ENCODE measurements at places on chromosomes 2 and 18.

- DNase-seq = no peak
These were observed 240.3 kb downstream of the VAPA start for GRCh38 chr18:10153924-10154752.

- no peak for DNase-seq
These were observed 4.6 kb downstream of the ARL5A start for GRCh38 chr2:151823651-151824050.

- no peak for DNase-seq
These were observed 66.6 kb upstream of the SNTG2 start for GRCh38 chr2:883803-884748.

GRCh38 chr18:55875371-55875901 lies 287.4 kb upstream of the TCF4 start:
- no peak for DNase-seq

DNA sequence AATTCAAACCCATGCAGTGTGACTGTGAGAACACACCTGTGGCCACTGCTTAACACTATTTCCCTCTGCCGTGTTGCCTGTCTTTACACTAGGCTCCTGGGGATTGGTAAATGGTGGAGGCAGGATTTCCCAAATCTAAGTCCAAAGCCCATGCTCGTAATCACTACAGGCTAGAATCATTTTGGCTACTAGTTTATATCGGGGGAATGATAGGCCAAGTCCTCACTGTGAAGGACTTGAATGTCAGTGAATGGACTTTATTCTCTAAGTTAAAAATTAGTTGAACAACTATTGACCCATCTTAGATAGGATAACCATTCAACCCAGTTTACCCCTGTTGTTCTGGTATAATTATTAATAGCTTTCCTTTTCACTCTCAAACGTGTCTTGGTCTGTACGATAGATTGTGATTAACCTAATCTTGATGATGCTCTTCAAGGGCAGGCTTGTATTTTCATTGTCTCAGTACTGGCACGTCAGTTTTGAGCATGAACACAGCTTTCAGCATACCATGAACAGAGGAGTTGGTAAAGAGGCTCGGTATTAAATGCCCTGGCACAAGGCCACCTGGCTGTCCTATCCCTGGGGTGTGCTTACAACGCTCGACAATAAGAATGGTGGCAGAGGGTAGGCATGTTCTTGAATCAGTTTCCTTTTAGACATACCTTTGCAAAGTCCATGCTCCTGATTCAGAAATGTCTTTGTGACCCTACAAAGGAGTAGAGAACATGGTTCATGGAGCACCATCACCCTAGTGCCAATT lies 148.8 kb downstream of the RTN4 start:
- DNase-seq = no peak

GRCh38 chr2:1972422-1972821 lies 228.1 kb upstream of the PXDN start:
- DNase-seq = no peak

GRCh38 chr2:13006426-13006825 lies 289.7 kb downstream of the TRIB2 start:
- DNase-seq = no peak

DNA sequence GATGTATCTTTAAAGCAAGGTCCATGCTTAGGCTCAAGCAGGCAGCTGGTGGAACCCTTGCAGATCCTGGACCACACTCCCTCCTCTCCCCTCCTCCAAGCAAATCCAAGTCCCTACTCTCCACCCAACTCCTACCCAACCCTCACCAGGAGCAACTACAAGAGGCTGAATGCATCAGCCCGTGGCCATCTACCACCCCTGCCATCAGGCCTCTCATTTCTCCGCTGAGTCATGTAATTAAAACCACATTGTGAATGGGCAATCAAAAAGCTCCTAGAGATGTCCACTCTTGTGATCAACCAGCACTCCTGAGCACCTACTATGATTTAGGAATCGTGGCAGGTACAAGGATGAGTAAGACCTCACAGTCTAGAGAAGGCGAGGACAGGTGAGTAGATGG lies 142.2 kb upstream of the CAPN13 start:
- DNase-seq = no peak

DNA sequence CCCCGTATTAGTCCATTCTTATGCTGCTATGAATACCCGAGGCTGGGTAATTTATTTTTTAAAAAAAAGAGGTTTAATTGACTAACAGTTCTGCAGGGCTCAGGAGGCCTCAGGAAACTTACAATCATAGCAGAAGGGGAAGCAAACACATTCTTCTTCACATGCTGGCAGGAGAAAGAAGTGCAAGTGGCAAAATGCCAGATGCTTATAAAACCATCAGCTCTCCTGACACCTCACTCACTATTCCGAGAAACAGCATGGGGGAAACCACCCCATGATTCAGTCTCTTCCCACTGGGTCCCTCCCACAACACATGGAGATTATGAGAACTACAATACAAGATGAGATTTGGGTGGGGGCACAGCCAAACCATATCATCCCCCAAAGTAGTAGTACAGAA lies 2148.5 kb upstream of the PIK3C3 start:
- DNase-seq = no peak

DNA sequence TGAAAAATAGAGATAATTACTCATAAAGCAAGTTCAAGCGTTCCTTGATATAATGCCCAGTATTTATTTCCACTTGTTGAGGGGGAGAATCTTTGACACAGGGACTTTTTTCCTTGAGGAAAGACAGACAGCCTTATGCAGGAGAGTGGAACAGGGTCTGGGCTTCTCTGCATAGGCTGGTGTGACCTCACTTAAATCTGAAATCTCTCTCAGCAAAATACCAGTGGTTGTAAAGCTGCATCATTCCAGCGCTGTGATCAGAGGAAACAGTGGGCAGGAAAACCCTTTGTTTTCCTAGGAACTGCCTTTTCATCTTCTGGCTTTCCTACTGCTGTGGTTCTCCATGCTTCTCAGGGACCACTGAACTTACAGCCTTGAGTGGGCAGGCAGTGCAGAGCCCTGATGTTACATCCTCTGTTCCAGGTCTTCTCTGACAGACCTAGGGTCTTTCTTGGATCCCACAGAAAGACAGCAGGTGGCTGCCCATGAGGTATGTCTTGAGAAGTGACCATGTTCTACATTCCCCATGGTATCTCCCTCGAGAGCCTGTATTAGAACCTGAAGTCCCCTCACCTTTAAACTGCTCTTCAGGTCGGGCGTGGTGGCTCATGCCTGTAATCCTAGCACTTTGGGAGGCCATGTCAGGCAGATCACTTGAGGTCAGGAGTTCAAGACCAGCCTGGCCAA lies 17.6 kb upstream of the MAP4K4 start:
- DNase-seq = no peak

DNA sequence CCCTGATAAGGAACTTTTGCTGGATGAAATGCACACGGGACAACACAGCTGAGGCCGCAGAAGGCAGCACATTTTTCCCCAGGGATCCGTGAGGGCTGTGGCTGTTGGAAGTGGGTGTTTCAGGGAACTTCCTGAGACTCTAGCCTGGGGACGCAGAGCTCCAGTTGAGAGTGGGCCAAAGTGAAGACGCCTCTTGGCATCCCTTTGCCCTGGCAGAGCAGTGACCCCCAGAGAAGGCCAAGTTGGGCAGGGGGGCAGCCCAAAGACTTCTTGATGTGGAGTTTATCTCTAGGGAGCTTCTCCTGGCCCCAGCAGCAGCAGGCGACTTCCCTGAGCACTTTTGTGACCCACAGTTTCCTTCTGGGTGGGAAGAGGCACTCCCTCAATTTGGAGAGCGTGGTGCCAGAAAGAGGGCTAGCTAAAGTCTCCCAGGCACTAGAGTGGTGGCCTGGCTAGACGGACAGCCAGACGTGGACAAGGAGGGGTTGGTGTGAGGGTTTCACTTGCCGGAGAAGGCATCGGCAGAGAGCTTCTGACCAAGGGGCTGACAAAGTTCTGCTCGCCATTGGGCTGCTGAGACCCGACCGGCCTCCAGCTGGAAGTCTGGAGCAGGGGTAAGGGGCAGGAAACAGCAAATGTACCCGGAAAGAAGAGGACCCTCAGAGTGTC lies 108.8 kb downstream of the ACKR3 start:
- DNase-seq = no peak

DNA sequence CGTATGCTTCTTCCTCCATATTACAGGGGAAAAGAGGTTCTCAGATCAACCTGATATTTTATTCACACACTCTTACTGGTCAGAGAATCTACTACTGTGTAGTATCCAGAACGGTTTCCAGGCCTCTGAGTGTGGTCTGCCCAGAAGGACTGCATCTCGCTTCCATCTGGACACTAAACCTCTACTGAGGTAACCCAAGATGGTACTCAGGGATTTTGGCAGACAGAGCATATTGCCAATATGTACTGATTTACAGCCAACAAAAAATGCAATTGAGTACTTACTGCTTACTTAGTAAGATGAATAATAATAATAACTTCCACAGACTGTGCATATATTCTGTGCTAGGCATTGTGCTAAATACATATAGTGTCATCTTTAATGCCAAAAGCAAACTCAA lies 55.8 kb downstream of the CYRIA start:
- DNase-seq = no peak

- DNase-seq = no peak
These were observed 9.5 kb upstream of the MALL start for GRCh38 chr2:110124939-110125691.

- no peak for DNase-seq
These were observed 57.3 kb downstream of the SLC8A1 start for GRCh38 chr2:40394597-40394996.

DNA sequence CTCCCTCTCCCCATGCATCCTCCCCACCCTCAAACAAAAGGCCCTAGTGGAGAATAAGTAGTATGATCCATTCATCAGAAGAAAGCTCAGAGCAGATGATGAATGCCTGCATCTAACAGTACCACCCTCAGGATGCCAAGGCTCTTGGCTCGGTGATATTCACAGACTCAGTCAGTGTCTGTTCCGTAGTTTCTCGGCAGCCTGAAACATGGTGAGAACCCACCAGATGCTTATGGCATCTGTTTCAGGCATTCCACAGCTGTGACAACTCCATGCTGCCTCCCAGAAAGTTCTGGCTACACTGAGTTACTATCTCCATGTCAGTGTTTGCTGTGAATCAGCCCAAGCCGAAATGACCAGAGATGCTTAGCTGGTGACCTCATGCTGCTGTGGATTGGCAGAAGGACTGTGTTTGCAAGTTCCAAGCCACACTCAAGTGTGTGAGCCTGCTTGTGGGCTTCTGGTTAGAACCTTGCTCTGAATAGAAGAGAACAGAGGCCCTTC lies 83.9 kb downstream of the WDSUB1 start:
- no peak for DNase-seq

DNA sequence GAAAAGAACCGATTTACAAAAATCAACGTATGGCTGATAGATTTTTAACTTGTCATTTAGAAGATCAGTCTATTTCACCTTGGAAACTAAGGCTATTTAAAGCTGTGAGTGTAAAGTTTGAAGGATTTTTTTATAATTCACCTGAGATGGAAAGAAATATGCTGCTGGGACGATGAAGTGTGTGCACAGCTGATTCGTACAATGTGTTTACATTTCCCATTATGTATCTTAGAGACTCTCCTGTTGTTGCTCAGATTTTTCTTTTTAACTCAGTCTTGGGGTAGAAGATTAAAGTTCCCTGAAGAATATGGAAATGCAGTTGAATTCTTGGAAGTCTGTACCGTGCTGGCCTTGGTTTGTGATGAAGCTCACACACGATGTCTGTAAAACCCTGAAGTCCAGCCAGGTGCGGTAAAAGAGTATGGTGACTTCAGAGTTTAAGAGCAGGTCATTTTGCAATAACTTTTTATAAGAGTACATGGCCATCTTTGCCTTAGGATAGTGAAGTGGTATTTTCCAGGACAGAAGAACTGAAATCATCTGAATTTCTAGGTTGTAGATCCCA lies 250.1 kb downstream of the PRKCE start:
- DNase-seq = no peak

- no peak for DNase-seq
These were observed 171.0 kb downstream of the CELF4 start for GRCh38 chr18:37394610-37394965.

- DNase-seq = no peak
These were observed 110.9 kb downstream of the MIB1 start for GRCh38 chr18:21851327-21851961.

GRCh38 chr2:212384027-212384426 lies 154.6 kb downstream of the ERBB4 start:
- DNase-seq = no peak

GRCh38 chr2:13128139-13128538 lies 411.4 kb downstream of the TRIB2 start:
- no peak for DNase-seq

- no peak for DNase-seq
These were observed 317.2 kb downstream of the TSN start for GRCh38 chr2:122072666-122073065.

DNA sequence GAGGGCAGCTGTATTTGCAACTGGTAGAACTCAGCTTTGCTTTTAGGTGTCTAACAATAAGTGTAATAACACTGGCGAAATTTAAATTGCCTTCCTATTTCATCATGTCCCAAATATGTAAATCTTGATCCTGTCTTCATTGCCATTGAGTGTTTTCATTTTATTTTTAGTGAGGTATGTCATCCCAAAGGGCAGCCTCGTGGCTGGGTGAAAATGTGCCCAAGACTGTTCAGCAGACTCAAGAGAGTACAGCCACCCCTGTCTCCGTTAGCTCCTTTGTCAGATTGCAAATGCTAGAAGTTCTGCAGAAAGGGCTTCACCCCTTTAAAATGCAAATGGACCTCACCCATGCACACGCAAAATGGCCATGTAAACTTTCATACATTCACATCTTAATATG lies 278.8 kb downstream of the RND3 start:
- DNase-seq = no peak

DNA sequence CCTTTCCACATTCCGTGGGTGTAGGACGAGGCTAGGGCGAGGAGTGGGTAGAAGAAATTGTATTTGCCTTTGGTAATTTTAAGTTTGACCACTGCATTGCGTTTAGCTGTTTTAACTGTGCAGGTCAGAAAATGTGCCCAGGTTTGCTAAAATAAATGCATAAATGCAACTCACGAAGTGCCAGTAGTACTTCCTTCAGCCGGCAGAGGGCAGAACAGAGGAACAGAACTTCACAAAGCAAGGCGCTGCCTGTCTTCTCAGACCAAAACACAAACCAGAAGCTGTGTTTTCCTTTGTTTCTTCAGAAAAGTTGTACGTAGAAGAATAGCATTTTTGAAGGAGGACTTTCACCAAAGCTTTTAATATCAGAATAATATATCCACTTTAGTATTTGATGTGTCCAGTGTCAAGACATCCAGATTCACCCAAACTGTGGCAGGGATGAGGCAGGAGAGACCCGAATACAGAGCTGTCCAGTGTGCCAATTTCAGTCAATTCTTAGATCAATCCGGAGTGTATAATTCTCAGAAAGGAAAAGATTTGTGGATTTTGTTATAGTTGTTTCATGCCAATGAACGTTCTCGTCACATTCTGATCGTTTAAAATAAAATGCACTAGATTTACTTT lies 348.6 kb downstream of the DLGAP1 start:
- DNase-seq = peak; percentile 1

- no peak for DNase-seq
These were observed 1.7 kb upstream of the SCYGR2 start for GRCh38 chr2:227597036-227597435.

GRCh38 chr18:49976001-49976400 lies 162.7 kb upstream of the ACAA2 start:
- no peak for DNase-seq

DNA sequence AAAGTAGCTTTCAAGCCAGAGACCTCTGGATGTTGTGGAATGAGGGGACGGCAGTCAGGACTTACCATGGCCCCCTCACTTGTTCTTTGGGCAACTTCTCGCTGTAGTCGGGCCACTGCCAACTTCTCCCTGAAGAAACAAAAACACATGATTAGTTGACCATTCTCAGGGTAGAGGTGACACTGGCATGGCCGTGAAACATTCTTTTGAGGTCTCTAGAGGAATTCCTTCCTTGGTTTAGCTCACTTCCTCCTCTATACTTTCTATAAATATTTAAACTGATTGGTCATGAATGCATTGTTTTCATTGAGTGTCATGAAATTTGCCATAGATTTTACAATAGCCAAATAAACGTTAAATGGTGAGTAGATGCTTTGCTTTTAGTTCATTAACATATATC lies 354.6 kb downstream of the NCKAP5 start:
- DNase-seq = no peak

All from stimulated activated CD8-positive, alpha-beta memory T cell treated with anti-CD3 and anti-CD28 coated beads, Interleukin-2, amount 100 ng/mL, for 1 hour (primary cell).